ENCODE measurements at places on chromosomes 1 and 21.

GRCh38 chr21:25637851-25638659, 1.0 kb upstream of the JAM2 start:
- no peak for DNase-seq

- no peak for DNase-seq
These were observed 98.2 kb downstream of the ATP1A1 start for GRCh38 chr1:116471241-116471640.

GRCh38 chr1:216457356-216457755, 34.1 kb upstream of the USH2A start:
- DNase-seq, result no peak

DNA sequence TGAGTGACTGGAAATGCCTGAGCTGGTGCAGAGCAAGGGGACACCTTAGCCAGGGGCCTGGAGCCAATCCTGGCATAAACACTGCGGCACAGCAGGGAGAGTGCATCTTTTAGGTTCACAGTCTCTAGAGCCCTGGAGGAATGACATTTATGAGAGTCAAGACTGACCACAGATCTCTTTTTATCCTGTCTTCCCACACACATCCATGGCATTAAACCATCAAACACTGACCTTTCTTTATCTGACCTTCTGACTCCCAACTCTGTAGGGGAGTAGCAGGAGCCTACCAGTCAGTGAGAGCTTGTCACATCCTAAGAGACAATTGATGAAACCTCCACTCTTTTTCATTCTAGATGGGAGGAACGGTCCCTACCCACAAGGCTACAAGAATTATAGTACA, 7.9 kb downstream of the CD34 start:
- DNase-seq, result no peak

DNA sequence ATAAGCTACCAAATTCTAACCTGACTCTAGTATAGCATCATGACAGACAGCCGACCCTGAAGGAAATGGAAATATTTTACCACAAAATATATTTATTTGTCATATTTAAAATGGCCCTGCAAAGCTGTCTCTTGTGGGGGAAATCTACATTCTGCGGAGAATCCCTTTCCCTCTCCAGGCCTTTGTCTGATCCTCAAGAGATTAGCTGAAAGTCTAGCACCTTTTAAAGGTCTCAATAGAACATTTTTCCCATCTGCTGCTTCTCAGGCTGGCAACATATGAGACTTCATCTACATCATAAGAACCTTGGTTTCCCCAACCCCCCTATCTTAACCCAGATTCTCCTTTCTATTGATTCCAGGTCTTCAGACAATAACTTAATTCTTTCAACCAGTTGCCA, 1.7 kb upstream of the OR11L1 start:
- DNase-seq, result no peak

DNA sequence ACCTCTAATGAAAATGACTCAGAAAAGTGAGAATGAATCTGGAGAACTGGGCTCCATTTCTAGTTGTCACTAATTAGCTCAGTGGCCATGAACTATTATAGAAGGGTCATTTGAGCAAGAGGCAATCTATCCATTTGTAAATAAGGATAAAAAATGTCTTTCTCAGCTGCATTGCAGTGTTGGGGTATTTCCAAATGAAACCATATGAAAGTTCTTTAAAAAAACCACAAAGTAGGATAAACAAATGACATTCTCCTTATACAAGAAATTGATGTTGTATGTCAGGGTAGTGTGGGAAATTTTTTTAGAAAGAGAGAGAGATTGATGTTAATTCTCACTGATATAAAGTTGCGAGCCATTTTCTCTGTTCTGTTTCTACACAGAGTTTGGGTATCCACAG, 26.0 kb downstream of the FMO3 start:
- DNase-seq, result no peak

DNA sequence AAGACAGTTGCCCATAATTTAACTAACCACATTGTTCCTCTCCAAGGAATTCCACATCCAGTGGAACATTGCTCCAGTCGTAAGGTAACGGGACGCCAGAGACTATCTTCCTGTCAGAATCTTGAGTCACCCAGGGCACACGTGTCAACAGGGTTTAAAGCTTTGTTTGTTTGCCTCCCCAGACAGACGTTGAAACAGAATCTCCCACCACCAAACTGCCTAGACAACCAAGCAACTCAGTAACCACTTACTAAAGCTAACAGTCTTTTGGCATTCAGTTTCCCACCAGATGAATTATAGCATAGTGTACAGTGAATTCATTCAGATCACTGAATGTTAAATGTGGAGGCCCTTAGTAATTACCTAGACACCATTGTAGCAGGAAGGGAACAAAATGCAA, 439.5 kb downstream of the PLPP3 start:
- no peak for DNase-seq

GRCh38 chr21:44785620-44786335, 15.8 kb downstream of the UBE2G2 start:
- no peak for DNase-seq

DNA sequence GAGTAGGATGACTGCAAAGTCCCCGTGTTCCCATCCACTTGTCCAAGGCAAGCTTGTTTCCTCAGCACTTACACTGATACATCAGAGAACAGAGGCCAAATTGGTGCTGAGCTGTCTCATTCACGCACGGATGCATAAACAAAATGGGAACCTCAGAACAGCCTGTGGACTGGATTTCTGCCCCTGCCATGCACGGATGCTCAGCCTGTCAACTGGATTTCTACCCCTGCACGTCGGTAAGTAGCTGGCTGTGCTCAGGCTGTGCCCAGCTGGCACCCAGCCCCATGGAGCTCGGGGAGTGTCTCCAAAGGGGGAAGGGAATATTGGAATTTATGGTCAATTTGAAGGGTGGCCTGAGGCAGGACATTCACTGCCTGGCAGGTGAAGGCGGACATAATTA, 40.8 kb upstream of the TMPRSS2 start:
- no peak for DNase-seq

DNA sequence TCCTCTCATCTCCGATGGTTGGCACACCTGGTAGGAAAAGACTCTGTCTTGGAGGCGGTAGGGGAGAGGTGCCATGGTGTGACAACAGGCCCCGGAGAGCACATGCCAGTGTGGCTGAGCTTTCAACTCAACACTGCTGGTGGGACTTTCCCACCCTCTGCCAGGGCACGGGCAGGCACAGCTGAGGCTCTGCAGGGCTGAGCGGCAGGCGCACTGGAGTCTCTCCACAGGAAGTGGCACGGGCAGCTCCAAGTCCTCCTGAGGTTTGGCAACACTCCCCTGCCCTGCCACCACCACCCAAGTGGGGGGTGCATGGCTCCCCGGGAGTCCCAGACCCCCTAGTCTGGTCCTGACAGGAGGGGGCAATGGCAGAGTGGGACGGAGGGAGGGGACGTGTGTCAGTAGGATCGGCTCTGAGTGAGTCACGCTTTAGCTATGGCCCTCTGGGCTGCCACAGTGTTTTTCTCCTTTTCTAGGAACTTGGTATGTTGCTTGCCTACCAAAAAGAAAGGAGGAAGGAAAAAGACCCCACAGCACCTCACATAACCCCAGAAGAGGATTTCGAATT, 27.3 kb upstream of the EVA1B start:
- peak; percentile 61 for DNase-seq

DNA sequence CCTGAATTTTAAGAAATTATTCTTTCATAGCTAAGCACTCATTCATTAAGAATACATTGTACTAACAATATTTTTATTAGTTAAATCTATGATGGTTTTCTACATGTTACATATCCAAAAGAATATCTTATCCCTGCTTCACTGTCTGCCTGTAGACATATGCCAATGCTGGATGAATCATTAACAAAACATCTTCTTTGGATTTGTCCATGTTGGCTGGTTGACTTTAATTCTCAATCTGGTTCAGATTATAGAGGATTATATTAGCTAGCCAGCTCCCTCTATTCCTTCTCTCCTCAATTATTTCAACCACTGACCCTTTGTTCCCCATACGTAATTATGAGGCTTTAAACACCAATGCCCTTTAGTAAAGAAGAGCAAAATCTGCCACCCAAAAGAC, 138.9 kb upstream of the DMRTA2 start:
- DNase-seq, result no peak

- no peak for DNase-seq
These were observed 26.0 kb downstream of the PROX1 start for GRCh38 chr1:214013614-214014377.

DNA sequence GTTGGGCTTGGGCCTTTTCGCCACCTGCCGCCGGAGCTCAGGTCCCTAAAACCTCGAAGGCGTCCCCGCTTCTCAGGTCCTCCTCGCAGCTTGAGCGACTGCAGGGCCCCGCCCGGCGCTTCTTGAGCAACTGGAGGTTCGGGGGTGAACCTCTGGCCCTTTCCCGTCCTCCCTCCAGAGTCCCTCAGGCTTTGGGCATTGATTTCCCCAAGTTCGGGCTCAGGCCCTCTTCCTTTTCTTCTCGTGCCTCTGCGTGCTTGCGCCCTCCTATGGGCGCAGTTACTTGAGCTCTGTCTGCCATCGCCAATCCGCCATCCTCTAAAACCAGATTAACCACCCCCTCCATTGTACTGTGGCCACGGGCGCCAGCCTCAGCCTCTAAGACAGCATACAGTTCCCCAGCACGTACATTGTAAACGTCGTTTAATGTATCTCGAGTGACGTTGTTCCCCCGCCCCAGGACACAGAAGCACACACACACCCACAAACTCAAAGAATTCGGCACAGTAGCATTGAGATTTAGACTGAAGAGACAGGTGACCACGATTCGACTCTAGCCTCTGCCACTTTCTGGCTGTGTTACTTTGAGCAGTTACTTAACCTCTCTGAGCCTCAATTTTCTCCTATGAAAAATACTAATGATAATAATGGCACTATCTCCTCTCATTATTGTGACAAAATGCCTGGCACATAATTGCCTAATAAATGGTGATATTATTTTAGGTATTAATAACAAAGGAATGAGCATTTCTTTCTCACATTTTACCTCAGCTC, 22.6 kb downstream of the BTG2 start:
- DNase-seq, result peak; percentile 86

- DNase-seq, result no peak
These were observed 18.9 kb upstream of the SCAF4 start for GRCh38 chr21:31750843-31751242.

GRCh38 chr1:228744356-228744755, 9.1 kb downstream of the RHOU start:
- DNase-seq, result no peak
